ENCODE measurements at places on chromosomes 7 and 10. TPM values are rescaled to one million over a fixed set of nuclear protein-coding genes. Genes with fewer than 3 reads are reported as not detected.

RTKN2 gene
- total RNA-seq = 6.7 TPM

GPER1 gene
- 0.55 TPM for total RNA-seq

GATA3 gene
- 7.2 TPM for total RNA-seq

ODAD2 gene
- 1.3 TPM for total RNA-seq

NME8 gene
- not detected for total RNA-seq

HKDC1 gene
- 126 TPM for total RNA-seq

STOX1 gene
- total RNA-seq = 0.21 TPM

DNA sequence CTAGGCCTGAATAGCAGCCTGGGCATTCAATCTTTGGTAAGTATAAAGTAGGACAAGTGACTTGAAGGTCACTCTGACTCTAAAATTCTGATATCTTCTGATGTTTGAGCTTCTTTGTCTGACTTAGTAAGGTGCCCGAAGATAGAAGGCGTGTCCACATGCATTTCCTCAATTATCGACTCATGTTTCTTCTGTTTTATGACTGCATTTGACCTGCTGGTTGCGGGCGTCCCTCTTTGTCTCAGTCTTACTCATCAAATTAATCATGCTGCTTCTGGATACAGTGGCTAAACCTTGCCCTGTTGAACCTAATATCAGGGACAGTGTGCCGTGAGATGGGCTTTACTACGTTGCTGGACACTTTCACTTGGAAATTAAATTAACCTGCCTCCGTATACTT lies 534.1 kb downstream of the SDK1 start:
- DNase-seq = peak; percentile 1

GRCh38 chr10:58384095-58384494 lies 1.1 kb upstream of the TFAM start:
- DNase-seq = no peak

GRCh38 chr7:4794591-4795350 lies 19.3 kb downstream of the AP5Z1 start:
- no peak for DNase-seq

DNA sequence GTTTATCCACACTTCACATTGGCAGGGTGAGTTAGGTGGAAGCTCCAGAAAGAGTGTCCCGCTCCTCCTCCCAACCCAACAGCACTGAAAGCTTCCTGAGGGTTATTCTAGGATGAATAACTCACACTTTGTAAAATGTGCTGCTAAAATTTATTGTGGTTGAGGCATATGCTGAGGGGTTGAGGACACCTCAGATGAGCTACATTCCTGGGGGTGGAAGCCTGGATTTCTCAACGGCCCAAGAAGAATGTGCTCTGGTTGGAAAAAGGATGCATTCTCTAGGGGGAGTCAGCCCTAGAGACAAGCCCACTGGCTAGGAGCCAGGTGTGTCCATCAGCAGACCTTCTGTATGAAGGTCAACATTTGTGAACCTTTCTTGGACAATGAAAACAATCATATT lies 91.5 kb upstream of the PDE1C start:
- no peak for DNase-seq

- no peak for DNase-seq
Observed at GRCh38 chr7:50957855-50958254, 175.2 kb upstream of the GRB10 start.

DNA sequence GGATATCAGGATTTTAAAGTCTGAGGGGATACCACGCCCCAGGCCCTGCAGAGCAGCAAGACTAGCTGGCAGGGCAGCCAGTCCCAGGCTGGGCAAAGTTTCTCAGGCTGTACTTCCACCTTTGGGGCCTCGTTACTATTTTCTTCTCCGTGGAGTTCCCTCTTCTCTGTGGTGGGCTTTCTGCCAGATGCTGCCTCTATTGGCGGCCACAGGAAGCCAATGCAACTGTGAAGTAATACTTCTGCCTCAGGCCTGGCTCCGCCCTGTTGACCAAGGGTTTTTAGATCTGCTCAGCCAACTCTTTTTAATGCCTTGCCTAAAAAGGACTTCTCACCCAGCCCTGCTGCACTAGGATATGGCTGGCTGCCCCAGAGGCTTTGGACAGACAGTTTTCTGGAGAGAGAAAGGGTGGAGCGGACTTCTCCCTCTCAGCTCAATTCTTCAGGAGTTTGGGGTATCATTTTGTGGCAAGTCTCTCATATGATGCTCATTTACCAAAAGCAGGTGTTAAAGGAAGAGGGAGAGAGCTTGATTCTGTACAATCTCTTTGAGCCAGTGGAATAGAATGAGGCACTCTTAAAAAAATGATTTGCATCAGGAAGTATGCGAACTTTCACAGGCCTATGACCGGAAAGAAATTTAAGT lies 67.4 kb downstream of the HHEX start:
- DNase-seq = peak; percentile 14

- no peak for DNase-seq
Observed at GRCh38 chr10:24006741-24007140, 202.2 kb upstream of the KIAA1217 start.

GRCh38 chr7:139942636-139943035 lies 113.6 kb downstream of the TBXAS1 start:
- no peak for DNase-seq

DNA sequence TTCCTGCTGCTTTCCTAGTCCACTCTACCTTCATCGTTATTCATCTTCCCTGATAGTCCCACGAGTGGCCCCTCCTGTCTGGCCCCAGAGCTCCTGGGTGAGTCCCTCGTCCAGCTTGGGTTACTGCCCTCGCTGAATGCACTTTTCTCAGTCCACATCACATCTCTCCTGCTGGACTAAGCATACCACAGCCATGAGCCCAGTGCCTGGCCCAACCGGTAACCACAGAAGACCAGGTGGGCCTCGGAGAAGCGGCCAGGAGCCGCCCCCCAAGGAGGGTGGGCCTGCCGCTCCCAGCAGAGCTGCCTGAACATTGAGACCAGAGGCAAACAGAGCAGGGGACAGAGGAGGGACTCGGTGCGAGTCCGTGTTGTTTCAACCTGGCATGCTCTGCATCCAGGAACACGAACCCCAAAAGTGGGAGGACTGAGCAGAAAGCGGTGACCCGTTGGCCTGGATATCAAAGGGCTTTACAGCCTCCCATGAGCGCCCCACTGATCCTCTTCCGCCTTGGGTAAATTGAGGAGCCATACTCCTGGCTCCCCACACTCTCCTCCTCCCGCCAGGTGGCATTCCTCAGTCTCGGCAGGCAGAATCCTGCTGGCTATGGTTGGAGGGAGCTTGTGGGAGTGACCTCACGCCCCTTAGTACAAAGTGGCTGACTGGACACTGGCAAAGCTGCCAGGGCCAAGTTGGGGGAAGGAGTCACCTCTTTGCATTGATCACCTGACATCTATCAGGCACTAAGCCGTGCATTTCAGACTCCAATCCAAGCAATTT lies 13.3 kb downstream of the TMEM72 start:
- DNase-seq = no peak

GRCh38 chr10:101123085-101123814 lies 7.8 kb upstream of the TLX1 start:
- no peak for DNase-seq

- no peak for DNase-seq
Observed at GRCh38 chr7:73995330-73995729, 32.6 kb upstream of the ELN start.

DNA sequence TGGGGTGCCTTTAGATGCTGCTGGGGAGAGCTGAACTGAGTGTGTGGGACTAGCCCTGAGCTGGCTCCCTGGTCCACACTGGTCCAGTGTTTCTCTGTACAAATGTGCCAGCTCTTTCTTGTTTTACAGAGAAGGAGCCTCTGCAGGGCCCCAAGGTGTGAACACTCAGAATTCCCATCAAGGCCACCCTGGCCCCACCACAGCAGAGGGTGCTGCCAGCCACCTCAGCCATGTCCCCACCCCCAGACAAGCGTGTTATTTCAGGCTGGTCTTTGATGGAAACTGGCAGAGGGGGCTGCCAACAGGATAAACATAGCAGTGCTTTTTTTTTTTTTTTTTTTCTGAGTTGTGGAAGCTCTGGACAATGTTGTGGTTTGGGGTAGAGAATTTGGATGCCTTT lies 68.5 kb upstream of the LRRC18 start:
- DNase-seq = no peak

- DNase-seq = no peak
Observed at GRCh38 chr10:21655687-21656086, 121.7 kb downstream of the MLLT10 start.

GRCh38 chr10:91495402-91495801 lies 85.3 kb downstream of the HECTD2 start:
- DNase-seq = no peak

DNA sequence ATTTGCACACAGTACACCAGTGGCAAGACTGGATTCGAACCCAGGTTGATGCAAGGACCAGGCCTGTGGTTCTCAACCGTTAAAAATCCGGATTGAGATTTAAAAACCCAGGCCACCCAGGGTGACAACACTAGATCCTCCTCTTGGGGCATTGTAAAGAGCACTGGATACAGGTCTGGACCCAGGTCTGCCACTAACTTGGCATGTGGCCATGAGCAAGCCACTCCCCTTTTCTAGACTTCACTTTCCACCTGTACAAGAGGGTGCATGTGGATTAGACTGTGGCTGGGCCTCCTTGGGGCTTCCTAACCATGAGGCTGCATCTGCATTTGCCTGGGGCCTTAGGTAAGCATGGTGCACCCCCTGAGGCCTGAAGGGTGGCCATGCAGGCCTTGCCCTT lies 21.7 kb upstream of the SLC29A3 start:
- no peak for DNase-seq

DNA sequence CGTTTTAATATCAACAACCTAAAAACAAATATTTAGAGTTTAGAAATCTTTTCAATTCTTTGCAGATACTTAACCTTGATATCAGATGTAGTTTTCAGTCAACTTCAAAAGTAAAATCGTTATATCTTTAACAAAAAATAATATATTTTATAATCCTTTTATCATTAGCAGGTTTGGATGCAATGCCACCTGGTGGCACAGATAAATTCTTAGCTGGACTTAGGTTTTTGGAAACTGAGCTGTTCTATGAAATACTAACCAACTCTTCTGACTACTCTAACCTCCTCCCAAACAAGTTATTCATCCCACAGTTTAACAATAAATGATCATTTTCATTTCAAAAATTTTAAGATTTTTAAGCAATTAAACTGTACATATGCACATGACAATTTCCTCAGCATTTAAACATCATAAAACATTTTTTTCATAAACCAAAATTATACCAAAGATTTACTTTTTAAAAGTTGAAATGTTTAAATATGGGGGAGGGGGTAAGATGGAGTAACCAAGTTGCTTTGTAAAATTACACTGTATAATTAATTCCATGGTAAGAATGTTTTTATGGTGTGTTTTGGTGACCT lies 56.9 kb downstream of the HIBADH start:
- no peak for DNase-seq

- DNase-seq = no peak
Observed at GRCh38 chr10:77872151-77872946, 54.2 kb downstream of the DLG5 start.

DNA sequence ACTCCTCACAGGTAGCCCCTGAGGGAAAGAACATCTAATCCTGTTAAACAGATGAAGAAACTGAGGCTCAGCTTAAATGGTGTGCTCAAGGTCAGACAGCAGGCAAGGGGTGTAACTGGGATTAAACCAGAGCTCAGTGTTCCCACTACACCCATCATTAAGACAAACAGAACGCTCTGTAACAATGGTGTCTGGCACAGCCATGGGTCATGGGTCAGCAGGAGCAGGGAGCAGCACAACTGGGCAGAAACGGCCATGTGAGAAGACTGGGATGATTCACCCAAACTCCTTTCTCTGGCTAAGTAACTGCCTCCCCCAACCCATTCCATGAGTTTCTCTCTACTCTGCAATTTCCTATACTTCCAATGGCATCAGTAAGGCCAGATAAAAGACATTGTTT lies 85.5 kb upstream of the PDE1C start:
- no peak for DNase-seq

- DNase-seq = no peak
Observed at GRCh38 chr7:30166155-30166840, 31.5 kb downstream of the MTURN start.

DNA sequence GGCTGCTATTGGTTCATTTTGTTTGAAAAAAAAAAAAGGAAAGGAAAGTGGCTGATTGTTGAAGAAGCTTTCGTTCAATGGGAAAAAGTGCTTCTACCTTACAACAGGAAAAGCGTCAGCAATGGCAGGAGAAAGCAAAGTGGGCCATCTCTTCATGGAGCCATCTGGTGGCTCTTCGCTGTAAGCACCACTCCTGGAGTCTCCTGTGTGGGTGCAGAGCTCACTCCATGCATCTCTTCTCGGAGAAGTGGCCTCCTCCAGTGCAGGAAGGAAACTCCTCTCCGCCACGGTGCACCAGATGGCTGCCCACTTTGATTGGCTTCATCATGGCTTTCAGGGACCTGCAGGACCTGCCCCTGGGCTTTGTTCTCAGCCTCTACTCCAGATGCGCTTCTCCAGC lies 250.9 kb downstream of the PTEN start:
- no peak for DNase-seq

DNA sequence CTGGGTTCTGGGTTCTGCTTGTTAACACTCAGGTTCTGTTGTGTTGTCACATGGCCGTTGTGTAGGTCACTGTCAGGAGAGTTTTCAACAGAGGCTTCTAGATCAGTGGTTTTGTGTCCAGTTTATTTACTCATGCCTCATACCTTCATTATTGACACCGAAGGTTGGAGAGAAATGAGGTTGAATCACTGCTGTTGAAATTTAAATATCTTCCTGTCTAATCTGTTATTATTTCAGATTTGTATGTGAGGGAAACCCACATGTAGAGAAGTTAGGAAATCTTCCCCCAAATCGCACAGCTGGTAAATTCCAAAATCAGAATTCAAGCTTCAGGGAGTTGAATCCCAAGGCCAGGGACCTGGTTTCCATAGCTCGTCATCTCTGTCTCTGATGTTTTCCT lies 28.3 kb upstream of the KLF6 start:
- DNase-seq = no peak

DNA sequence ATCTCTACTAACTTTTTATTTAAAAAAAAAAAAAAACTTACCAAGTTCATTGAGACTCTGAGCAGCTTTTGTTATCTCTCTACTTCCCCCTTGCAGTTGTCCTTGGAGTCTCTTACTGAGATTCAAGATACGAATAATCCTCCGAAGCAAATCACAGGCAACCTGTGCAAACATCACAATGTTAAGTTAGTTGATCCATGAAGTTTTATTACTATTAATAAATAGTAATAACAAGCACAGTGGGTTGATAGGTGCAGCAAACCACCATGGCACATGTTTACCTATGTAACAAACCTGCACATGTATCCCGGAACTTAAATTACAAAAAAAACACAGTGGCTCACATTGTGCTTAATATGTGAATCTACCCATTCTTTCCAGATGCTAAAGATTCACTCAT lies 36.5 kb downstream of the COG5 start:
- DNase-seq = no peak

- DNase-seq = no peak
Observed at GRCh38 chr7:4260867-4261600, 421.1 kb upstream of the FOXK1 start.

DNA sequence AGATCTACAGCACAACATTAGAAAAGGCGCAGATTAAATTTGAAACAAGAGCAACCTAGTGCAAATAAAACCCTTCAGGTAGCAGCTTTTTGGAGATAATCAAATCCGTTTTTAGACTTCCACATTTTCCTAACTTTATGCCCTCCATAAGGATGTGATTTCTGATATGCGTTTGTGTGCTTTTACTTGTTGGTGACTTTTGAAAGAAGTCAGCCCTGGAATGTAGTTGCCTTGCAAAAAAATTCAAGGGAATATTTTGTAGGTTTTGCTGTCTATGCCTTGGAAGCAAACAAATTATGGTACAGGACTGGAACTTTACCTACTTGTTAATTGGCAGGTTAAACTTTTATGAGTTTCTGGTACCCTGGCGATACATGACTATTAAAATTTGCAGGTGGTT lies 86.7 kb upstream of the HDAC9 start:
- DNase-seq = no peak

Data from kidney epithelial cell (primary cell).